ENCODE measurements at places on chromosomes 3 and 15. TPM values are rescaled to one million over a fixed set of nuclear protein-coding genes. Genes with fewer than 3 reads are reported as not detected.

The TUSC7 gene
- not detected for total RNA-seq

The CRYGS gene
- total RNA-seq = 1.4 TPM

- DNase-seq = no peak
These were observed 413.5 kb upstream of the THBS1 start for GRCh38 chr15:39167164-39168058.

GRCh38 chr3:16334909-16335308 is 69.9 kb downstream of the OXNAD1 start:
- no peak for DNase-seq

DNA sequence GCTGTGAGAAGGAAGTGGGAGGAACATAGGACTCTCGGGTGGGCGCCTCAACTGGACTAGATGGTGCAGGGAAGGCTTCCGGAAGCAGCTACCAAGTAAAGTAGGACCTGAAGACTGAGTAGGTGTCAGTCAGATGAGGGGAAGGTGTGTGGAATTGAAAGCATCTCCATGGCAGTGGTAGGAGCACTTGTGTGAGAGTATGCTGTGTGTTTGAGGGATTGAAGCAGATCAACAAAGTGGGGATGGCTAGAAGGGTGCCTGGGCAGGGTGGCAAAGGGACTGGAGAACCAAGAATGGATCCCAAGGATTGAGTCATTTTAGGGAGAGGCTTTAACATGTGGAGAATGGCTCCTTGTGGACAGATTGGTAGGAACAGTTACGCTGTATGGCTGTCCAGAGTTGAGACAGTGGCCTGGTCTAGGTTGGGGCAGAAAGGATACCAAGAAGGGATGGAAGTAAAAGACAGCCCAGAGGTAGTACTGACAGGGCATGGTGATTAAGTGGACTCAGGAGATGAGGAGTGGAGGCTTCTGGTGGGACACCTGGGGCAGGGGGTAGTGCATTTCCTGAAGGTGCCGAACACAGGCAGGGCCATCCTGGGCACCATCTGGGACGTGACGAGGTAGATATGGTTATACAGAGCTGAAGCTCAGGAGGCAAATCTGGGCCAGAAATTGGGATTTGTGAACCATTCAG is 1.5 kb downstream of the UQCC5 start:
- no peak for DNase-seq

DNA sequence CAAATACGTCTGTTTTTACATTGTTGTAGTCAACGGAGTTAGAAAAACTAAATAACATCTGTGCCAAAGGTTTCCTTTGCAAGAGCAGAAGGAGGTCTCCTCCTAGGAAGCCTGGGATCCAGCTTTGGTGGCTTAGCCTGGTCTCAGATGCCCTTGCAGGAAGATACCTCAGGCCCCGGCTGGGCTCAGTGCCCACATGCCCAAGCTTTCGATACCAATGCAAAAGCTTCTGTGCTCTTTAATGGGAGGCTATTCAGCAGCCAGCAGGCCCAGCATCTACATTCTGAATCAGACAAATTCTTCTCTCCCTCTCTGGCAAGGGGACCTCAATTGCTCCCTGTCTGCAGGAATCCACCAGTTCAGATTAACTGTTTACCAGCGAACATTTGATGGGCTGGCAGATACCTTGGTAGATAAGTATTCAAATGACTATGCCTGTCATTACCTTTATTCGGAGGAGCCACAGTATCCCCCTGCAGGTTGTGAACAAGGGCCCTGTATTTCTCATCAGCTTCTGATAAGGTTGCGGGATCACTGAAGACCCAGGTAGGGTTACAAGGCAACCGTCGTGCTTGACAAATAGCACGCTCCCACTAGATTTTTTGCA is 180.1 kb upstream of the KBTBD8 start:
- DNase-seq = no peak

Measured in Peyer's patch (tissue), 4 donors.